ENCODE measurements at places on chromosomes 2 and 18.

- no peak for DNase-seq
Measured at GRCh38 chr18:6811816-6812215, 82.3 kb downstream of the ARHGAP28 start.

DNA sequence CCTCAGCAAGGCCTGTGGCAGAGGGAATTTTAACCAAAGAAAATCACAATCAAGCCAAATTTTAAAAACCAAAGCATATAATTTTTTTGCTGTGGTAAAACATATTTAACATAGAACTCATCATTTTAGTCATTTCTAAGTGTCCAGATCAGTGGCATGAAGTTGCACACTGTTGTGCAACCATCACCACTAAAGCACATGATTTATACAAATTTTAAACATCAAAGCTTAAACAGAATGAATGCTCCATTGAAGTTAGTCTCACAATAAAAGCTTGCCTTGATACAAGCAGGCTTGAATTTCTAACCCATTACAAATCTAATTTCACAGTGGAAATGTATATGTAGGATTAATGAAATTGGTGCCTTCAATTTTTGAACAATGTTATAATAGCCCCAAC, 31.2 kb downstream of the FTCDNL1 start:
- no peak for DNase-seq

DNA sequence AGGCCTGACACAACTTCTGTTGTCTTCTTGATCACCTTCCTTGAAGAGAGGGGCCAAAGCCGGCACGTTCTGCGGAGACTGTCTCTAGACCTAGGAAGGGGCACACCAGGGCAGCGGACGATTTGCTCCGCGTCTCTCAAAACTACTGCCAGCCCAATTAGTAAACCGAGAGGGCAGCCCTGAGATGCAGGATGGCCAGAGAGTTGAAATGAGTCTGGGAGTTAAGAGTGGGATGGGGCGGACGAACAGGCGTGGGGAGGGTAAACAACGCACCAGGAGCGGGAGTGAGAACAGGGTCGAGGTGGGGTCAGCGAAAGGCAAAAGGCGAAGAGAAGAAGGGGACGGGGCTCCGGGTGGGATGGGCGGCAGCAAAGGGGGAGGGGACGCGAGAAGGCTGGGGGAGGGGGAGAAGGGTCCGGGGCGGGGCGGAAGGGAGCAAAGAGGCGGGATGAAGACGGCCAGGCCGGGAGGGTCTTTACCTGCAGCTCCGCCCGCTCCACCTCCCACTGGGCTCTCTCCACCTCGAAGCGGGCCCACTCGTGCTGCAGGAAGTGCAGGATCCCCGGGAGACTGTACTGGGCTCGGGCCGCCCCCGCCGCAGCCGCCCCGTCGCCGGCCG, 476 bp downstream of the STRN start:
- DNase-seq, result peak; percentile 3

DNA sequence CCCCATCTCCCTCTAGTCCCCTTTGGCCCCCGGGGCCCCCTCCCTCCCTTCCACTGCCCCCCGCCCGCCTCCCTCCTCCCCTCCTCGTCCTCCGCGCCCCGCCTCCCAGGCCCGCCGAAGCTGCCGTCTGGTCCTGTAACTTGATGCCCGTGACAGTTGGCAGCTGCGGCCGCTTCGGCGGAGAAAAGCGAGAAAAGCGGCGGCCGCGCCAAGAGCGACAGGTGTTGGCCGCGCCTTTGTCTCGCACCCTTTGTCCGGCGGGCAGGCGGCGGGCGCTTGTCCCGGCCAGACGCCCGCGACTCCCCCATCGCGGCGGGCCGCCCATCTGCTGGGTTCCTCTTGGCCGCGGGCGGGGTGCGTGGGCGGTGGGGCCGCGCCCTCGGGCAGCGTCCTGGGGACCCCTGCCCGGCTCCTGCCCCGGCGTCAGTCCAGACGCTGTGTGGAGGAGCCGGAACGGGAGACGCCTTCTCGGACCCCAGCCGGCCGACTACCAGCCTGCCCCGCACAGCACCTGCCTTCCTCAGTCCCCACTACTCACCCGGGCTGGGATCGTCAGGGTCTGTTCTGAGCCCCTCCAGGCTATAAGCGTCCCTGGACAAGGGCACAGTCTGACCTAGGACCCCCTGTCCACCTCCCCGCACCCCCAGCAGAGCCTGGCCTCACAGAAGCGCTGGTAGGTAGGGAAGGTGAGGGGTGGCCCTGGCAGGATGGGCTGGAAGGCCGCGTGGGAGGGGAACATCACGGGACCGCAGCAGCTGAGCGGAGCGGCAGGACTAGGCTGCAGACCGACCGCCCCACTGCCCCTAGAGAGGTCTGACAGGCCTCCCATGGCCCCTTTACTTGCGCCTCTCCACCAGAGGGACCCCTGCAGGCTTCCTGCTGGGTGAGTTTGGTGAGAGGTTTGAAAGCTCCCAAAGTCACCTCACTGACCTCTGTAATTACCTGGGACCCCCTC, 1.2 kb upstream of the HES6 start:
- DNase-seq, result peak; percentile 14

- no peak for DNase-seq
Measured at GRCh38 chr2:99867770-99868169, 274.6 kb downstream of the AFF3 start.
